ENCODE measurements at places on chromosomes 5 and 9. TPM values are rescaled to one million over a fixed set of nuclear protein-coding genes. Genes with fewer than 3 reads are reported as not detected.

The RNF224 gene
- total RNA-seq, result 0.50 TPM

The RETREG1 gene
- total RNA-seq, result 15.6 TPM

The GRM6 gene
- 0.26 TPM for total RNA-seq

The ANKRD18B gene
- total RNA-seq, result 4.7 TPM

The SAP30L gene
- 20.5 TPM for total RNA-seq

The PRUNE2 gene
- 3.1 TPM for total RNA-seq

The FAM163B gene
- 0.66 TPM for total RNA-seq

The DENND1A gene
- 12.0 TPM for total RNA-seq

The CTNND2 gene
- 17.4 TPM for total RNA-seq

The RNF180 gene
- total RNA-seq, result 5.5 TPM

The SPINK7 gene
- 1.0 TPM for total RNA-seq

The TTC23L gene
- total RNA-seq, result 2.0 TPM

GRCh38 chr5:120251898-120252297 is 212.2 kb upstream of the PRR16 start:
- no peak for ATAC-seq

GRCh38 chr9:18989865-18990264 is 43.1 kb downstream of the SAXO1 start:
- no peak for ATAC-seq

DNA sequence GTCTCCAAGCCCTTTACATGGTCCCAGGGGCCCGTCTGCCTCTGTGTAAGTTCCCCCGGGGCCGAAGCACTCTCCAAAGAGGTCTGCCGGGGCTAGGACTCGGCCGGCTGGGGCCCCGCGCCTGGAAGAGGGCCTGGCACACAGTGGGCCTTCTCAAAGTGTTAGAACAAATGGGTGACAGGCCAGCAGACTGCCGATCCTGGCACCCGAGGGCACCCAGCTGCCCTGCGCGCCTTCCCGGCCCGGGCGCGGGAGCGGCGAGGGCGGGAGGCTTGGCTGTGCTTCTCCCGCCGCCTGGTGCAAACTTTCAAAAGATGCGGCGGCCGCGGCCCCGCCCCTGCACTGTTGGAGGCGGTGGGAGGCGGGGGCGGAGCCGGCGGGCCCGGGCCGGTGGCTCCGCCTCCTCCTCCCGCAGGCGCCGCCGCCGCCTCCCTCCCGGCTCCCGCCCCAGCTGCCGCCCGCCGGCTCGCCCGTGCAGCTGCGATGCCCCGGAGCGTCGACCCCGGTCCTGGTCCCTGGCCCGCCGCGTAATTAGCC is at the start of gene NEURL1B:
TSS of gene NEURL1B (plus strand) at position 442 of the 537 bp plus-strand sequence. CDS start 144 bp downstream, outside the sequence.
- ATAC-seq, result peak; percentile 80

DNA sequence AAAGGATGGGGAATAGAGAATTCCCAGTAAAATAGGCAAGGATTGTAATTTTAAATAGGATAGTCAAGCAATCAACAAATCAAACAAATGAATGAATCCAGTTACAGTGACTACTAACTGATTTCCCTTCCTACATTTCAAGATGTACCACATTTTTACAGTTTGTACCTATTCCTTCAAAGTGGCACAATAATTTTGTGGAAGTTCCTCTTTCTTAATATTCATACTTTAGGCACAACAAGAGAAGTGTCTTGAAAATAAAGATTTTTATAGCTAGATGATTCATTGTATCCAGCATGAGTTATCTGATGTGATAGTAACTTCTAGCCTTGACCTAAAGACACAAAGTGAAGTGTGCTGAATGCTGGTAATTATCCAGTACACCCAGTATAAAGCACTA is 122.2 kb upstream of the ACOT12 start:
- ATAC-seq, result no peak

GRCh38 chr9:124456341-124457078 is 6.3 kb downstream of the ADGRD2 start:
- no peak for ATAC-seq

GRCh38 chr5:376799-377325 is 55.3 kb downstream of the AHRR start:
- ATAC-seq, result no peak

GRCh38 chr9:127049044-127049443 is 73.4 kb downstream of the ANGPTL2 start:
- peak; percentile 88 for ATAC-seq

- ATAC-seq, result no peak
Measured at GRCh38 chr9:72188232-72188631, 39.0 kb downstream of the GDA start.

- no peak for ATAC-seq
Measured at GRCh38 chr9:122032346-122032745, 60.8 kb downstream of the TTLL11 start.

DNA sequence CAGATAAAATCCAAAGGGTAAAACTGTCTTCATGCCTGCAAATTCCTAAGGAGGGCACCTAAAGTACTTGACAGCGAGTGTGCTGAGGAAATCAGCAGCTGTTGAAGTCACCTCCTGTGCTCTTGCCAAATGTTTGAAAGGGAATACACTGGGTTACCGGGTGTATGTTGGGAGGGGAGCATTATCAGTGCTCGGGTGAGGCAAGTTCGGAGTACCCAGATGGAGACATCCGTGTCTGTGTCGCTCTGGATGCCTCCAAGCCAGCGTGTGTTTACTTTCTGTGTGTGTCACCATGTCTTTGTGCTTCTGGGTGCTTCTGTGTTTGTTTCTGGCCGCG is 727 bp upstream of the ADRB2 start:
- ATAC-seq, result no peak

DNA sequence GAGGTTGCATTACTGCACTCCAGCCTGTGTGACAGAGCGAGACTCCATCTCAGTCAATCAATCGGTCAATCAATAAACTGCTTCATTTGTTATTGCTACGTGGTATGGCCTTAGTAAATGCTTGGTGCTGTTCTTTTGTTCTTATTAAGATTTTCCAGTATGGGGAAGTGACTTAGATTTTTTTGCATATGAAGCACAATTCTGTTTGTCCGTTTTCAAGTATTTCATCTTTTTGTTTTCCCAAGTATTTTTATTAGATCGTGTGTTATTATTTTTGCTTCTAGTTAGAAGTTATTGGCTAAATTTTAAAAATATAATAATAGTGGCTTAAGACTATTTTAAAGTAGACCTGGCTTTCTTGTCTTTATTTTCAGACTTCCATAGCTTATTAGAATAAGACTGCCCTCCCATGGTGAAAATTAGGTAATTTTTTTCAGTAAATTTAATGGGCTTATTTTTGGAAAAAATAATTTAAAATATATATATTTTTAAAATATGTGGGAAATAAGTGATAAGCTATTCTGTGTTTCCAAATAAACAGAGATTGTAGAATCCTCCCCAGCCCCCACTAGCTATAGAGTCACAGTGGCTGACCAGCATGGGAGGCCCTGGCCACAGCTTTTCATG is 14.7 kb upstream of the OMD start:
- ATAC-seq, result no peak

DNA sequence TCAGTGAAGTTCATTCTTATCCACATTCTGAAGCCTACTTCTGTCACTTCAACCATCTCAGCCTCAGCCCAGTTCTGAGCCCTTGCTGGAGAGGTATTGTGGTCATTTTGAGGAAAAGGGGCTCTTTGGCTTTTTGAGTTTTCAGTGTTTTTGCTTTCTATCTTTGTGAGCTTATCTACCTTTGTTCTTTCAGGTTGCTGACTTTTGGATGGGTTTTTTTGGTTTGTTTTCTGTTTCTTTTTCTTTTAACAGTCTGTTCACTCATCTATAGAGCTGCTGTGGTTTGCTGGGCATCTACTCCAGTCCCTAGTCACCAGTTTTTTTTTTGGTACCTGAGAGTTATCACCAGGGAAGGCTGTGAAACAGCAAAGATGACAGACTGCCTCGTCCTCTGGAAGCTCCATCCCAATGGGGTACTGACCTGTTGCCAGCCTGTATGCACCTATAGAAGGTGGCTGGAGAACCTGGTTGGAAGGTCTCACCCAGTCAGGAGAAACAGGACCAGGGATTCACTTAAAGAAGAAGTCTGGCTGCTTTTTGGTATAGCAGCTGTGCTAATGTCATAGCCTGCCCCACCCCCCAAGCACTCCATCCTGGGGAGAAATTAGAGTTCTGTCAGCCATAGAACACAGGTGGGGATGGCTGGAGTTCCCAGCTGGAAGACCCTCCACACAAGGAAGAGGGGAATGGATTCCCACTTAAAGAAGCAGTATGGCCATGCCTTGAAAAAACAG is 138.6 kb upstream of the TSLP start:
- ATAC-seq, result no peak

GRCh38 chr5:76495870-76496269 is 92.8 kb downstream of the IQGAP2 start:
- no peak for ATAC-seq

- no peak for ATAC-seq
Measured at GRCh38 chr5:3343211-3343610, 252.4 kb upstream of the IRX1 start.

DNA sequence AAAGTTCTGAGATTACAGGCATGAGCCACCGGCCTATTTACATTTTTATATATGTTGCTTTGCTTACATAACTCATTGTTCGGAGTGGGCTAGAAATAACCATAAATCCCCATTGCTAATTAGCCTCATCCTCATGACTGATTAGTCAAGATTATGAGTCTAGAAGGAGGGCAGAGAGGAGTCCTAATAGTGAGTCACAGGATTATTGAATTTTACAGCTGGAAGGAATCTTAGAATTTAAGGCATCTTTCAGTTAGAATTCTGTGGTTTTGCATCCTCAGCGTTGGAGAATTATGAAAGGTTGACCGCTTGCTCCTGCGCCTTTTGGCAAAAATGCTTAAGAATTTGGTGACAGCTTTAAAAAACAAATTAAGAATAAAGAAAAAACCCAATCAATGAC is 2.6 kb upstream of the PBX3 start:
- no peak for ATAC-seq

DNA sequence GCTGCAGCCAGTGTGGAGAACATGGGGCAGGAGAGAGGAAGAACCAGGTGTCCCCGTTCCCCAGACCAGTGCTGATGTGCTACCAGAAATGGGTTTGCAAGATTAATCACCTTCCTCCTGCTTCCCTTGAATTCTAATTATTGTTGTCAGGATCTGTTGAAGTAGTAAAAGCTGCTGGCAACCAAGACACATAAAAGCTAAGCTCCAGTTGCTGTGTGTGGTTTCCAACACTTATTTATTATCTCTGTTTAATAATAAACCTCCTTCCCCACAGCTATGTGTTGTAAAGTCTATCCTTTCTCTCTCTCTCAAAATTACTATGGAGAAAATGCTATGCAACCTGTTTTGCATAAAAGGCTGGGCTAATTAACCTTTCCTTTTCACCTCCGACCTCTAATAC is 2.3 kb upstream of the RETREG1 start:
- ATAC-seq, result no peak

- no peak for ATAC-seq
Measured at GRCh38 chr5:64040490-64040889, 78.2 kb upstream of the HTR1A start.

GRCh38 chr9:76913467-76913866 is 7.6 kb upstream of the PRUNE2 start:
- no peak for ATAC-seq

- no peak for ATAC-seq
Measured at GRCh38 chr5:157168286-157168685, 2.2 kb upstream of the GARIN3 start.

DNA sequence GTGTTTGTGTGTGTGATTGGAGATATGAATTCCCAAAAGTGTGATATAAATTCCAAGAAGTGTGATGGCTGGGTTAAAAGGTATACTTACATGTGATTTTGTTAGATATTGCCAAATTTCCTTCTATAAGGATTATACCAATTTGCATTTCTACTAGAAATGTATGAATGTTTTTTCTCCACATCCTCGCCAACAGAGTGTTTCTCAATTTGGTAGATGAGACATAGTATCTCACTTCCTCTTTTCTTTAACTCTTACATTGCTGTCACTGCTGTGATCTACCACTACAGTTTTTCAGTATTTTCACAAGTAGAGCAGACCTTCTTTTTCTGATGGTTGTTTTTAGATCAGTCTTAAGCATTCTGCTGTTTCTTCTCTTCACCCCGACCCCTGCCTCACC is 111.3 kb downstream of the FER start:
- no peak for ATAC-seq

GRCh38 chr9:72431036-72431435 is 66.0 kb upstream of the ZFAND5 start:
- no peak for ATAC-seq

- no peak for ATAC-seq
Measured at GRCh38 chr5:14582797-14583137, 1.2 kb downstream of the OTULINL start.

- ATAC-seq, result no peak
Measured at GRCh38 chr5:147552897-147553296, 43.0 kb upstream of the DPYSL3 start.

DNA sequence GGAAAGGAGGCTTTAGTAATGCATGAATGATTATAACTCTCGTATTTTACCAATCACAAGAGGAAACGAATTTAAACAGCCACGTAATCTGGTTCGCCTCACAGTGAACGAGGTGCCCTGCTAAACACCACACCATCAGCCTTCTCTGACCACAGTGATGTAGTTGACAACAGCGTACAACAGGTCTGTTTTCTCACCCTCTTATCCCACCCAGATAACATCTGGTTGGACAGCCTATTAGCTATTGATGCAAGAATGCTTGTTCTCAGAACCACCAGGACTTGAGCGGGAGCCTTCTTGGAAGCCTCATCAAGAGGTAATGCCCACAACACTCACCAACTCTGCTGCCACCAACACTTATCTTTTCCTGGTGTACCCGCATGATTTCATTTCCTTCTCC is 23.3 kb downstream of the SLC1A3 start:
- no peak for ATAC-seq

GRCh38 chr5:171481571-171482433 is 62.4 kb downstream of the FGF18 start:
- ATAC-seq, result no peak

GRCh38 chr5:157470631-157471030 is 10.6 kb downstream of the NIPAL4 start:
- no peak for ATAC-seq

DNA sequence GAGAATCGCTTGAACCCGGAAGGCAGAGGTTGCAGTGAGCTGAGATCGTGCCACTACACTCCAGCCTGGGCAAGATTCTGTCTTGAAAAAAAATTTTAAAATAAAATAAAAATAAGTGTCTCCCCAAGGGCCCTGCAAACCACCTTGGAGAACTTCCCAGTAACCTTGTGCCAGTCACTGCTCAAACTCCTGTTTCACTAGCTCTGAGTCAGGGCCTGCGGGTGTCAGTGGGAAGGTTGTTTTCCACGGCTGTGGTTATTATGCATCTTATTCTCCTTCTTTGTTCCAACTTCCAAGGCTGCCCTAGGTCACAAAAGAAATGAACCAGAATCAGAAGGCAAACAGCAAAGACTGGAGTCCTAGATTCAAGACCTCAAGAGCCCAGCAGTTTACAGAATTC is 246.7 kb downstream of the ADAMTSL1 start:
- ATAC-seq, result no peak

DNA sequence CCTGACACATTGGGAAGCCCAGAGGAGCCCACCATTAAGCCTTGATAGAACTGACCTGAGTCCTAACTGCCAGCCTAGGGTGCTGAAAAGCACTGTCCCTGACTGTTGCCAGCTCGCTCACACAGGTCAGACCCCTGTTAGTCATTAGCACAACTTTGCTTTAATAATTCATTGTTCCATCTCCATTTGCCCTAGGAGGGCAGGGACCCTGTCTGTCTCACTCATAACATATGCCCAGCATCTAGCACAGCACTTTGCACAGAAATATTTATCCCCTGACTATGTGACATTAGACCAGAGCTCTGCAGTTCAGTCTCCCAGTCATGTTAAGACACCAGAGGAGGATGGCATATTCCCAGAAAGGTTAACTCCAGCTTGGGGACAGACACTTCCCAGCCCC is 61.8 kb upstream of the STXBP1 start:
- peak; percentile 20 for ATAC-seq

All from motor neuron (in vitro differentiated cells).